ENCODE measurements at places on chromosomes 6 and 20.

DNA sequence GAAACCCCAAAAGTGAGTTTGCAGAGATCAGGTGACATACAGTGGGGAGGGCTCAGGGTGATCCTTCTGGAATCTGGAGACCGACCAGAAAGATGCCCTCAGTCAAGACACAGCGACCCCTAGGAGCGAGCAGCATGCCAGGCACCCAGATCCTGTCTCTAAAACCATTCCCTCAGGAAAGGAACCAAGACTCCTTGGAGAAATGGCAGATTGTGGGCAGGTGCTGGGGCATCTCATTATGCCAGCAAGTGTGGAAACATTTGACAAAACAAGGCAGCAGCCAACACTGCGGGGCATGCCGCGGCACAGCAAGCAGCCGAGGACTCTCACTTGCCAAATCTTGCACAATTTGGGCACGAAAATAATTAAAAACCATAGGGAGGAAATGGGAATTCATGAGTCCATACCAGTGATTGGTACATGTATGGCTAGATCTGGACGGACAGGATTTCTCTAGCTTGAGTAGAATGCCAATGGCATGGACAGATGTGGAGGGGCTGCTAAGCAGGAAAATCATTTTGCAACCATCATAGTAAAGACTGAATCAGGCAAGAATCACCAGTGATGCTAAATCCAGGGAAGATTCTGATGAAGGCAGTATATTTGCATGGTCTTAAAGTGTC is 76.9 kb downstream of the GINS1 start:
- DNase-seq = no peak

DNA sequence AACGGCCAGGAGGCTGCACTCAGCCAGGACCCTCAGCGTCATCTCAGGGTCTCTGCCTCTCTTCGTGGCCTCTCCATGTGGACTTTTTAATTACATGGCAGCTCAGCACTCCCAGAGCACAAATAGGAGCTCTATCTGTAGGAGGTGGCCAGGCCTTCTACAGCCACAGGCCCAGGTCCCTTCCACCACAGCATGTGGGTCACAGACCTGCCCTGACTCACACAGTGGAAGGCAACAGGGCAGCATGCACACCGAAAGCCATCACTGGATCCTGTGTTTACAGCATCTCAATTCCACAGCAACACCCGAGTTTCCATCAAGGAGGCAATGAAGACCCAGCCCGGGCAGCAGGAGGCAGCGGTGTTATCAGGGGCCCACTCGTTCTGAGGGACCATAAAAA is 65.8 kb upstream of the CD93 start:
- no peak for DNase-seq

DNA sequence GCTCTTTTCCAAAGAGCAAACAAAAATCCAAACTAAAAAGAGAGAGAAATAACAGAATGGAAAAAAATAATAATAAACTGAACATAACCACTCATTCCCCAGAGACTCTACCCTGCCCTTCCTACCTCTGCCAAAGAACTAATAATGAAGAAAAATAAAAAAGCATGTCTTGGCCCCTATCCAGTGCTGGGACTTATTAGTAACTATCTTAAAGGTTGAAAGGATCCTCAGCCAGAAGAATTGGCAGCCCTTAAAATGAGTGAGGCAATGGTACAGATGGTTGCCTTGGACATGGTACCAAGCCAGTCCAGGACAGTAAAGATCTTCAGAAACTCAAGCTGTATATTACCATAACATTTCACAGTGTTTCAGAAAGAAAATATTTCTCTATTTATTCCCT is 279.3 kb downstream of the HACE1 start:
- DNase-seq = no peak

- DNase-seq = no peak
Observed at GRCh38 chr6:38487423-38487822, 152.3 kb downstream of the BTBD9 start.

GRCh38 chr6:66496659-66497058 is 789.6 kb upstream of the EYS start:
- no peak for DNase-seq

GRCh38 chr20:6397115-6397514 is 274.3 kb upstream of the FERMT1 start:
- DNase-seq = no peak

DNA sequence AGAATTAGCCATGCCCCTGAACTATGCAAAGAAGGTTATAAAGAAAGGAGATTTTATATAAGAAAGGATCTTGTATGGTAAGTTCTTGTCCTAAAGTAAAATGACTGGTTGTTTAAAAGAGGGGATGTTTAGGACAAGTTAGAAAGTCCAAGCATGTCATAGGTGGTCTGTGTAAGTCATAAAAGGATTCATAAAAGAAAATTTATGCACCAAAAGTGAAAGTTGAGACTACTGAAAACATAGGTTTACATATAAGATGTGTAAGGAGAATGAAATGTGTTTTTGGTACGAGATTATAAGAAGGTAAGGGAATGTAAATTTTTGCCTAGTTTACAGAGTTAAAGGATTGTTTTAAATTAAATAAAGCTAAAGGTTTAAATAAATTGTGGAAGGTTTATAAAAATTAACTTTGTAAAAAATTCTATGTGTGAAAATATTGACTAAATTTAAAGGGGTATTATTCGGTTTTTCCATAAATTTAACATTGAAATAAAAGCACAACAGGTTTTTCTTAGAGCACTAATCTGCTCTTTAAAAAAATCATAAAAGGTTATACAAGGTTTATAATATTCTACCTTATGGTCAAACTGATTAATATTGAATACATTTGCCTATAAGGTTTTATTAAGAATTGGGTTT is 93.6 kb upstream of the UST start:
- DNase-seq = no peak

- DNase-seq = no peak
Observed at GRCh38 chr6:45946887-45947286, 68.8 kb downstream of the CLIC5 start.

- DNase-seq = no peak
Observed at GRCh38 chr6:143880412-143880811, 16.1 kb downstream of the ZC2HC1B start.

DNA sequence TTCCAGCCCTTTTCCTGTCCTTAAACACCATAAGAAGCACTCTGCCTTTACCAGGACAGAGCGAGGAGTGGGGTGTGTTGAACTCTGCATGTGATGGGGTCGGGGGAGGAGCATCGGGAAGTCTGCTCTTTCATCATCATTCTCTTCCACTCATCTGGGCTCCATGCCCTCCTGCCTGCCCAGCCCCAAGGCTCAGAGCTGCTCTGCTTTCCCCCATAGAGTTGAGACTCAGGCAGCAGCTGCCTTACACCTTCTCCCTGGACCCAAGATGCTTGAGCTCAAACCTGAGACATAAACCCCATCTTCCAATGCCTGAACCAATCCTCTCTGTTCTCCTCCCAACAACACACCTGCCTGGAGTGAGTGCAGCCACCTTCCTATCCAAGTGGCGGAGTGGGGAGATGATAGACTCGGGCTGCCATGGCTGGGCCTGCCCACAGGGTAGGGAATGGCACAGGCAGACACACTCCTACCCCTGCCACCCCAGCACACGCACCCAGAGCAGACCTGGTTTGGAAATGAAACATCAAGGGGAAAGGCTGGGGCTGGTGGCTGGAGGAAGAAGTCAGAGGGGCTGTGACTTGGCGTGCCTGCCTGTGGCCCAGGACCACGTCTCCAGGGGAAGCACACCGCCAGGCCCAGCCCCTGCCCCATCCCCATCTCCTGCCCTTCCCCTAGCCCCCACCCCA is 28.4 kb downstream of the TFEB start:
- no peak for DNase-seq

DNA sequence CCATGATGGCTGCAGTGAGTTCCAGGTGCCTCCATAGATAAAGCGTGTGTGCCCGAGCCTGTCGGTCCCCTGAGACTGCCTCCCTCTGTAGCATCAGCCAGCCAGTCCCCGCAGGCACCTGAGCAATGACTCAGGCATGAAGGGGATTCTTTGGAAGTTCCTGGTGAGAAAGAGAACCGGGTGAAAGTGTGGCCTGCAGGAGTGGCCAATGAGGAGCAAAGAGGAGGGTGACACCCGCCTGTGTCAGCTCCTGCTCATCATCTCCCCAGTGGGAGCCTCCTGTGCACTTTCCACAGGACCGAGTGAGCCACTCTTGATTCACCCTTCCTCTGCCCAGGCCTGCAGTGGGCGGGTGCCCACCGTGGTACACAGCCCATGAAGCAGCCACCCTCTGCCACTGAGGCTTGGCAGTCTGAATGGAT is 71.2 kb upstream of the PTPN1 start:
- peak; percentile 19 for DNase-seq

DNA sequence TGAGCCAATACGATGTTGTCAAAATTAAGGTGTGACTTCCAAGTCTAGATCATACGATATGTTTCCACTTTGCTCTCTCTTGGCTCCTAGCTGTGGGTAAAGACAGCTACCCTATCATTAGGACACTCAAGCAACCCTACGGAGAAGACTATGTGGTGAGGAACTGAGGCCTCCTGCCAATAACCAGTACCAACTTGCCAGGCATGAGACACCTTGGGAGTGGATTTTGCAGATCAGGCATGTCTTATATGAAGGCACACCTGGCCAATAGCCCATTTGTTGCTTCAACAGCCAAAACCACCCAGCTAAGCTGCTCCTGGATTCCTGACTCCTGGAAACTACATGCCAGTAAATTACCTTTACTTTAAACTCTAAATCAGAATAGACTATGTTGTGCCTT is 863.4 kb downstream of the DHX35 start:
- DNase-seq = no peak

DNA sequence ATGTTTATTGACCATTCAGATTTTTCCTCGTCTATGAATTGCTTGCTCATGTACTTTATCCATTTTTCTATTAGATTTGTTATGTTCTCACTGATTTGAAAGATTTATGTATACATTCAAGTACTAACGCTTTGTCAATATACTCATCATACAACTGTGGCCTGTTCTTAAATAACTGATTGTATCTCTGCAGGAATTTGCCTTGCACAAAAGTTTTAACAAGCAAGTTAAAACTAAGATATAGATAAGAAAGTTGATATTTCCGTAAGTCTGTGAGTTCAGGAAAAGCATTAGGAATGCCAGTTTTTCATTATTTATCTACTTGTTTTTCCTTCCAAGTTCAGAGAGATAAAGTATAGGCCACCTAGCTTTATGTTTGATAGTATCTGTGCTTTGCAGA is 95.2 kb downstream of the PDE7B start:
- no peak for DNase-seq

GRCh38 chr6:15661853-15662325 is 939 bp downstream of the DTNBP1 start:
- DNase-seq = no peak

GRCh38 chr20:64119301-64119680 is 11.9 kb upstream of the NPBWR2 start:
- DNase-seq = no peak

DNA sequence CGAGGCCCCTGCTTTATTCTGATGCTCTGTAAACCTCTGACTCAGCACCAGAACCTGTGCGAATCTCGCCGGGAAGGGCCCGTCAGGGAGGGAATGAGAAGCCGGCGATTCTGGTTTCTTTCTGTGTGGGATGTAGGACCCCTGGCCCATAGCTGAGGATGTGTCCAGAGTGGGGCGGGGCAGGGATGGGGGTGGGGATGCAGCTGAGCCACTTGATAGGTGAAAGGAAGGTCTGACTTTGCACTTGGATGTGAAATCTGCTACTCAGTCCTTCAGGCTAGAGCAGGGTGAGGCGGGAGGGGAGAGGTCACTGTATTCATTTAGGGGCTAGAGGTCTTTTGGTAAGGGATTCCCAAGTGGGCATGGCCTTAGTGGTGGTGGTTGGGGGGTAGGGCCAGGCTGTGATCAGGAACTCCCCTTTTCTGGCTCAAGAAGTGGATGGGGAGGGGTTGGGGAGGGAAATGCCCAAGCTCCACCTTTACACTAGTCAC is 2.3 kb downstream of the TOX2 start:
- DNase-seq = no peak

DNA sequence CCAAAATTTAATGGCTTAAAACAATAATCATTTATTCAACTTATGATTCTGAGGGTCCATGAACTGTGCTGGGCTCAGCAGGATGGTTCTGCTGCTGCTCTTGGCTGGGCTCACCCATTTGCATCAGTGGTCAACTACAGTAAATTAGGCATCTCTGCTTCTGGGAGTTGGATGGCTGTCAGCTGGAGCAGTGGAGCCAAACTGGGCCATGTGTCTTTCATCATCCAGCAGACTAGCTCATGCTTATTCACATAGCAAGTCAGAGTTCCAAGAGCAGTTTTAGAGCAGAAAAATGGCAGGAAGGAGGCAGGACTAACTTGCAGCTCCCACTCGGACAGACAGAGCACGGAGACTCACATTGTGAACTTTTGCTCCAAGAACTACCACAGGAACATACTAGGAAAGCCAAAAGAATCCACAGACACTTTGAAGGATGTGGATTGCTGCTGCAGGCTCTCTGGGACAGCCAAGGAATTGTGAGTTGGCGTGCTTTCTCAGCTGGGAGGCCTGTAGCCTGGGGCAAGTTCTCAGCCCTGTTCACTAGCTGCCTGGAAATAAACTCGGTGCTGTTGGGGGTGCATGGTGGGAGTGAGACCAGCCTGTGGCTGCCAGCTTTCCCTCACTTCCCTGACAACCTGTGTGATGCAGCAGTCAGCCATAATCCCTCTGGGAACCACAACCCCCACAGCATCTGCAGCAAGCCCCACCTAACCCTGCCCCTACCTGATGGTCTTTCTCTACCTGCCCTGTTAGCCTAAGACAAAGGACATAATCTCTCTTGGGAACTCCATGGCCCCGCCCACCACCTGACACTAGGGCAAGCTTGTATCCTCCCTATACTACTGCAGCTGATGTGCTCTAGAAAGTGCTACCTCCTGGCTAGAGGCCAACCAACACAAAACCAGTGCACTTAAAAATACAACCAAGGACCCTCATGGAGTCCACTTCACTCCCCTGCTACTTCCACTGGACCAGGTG is 129.0 kb downstream of the JPH2 start:
- no peak for DNase-seq

DNA sequence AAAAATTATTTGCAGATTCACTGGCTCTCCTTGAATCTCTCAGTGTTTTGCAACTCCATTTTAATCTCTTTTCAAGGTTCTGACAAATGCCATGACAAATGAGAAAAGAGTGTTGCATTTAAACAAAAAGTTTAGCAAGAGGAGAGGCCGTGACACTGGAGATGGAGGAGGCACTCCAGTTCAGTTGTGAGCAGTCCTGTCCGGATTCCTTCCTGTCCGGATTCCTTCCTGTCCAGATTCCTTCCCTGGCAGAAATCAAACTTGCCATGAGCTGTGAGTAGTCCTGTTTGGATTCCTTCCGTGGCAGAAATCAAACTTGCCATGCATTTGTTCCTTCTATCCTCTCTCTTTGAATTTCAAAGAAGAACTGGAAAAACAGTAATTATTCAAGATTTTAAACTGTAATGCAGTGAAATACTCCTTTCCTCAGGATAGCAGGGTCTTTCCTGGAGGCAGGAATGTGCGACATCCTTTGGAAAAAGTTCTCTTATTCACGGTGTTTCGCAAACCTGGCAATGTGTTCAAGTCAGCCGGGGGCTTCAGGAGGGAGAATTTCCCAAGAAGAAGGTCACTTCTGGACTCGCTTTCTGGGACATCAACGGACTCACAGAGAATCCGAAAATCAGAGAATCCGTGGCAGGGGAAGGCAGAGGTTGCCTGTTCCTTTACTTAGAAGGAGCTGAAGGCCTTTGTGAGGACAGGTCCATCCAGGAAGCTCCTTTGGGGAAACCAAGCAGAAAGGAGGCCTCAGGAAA is 48.7 kb upstream of the DACT2 start:
- no peak for DNase-seq

- no peak for DNase-seq
Observed at GRCh38 chr6:154956771-154957522, 38.2 kb upstream of the TIAM2 start.
